Omental fat pad (tissue), 4 donors: ENCODE measurements at places on chromosomes 3 and 15.

GRCh38 chr3:132638706-132639105 lies 20.9 kb downstream of the ACAD11 start:
- no peak for DNase-seq

- peak; percentile 32 for DNase-seq
Measured at GRCh38 chr15:62306851-62307504, 141.9 kb upstream of the C2CD4B start.

DNA sequence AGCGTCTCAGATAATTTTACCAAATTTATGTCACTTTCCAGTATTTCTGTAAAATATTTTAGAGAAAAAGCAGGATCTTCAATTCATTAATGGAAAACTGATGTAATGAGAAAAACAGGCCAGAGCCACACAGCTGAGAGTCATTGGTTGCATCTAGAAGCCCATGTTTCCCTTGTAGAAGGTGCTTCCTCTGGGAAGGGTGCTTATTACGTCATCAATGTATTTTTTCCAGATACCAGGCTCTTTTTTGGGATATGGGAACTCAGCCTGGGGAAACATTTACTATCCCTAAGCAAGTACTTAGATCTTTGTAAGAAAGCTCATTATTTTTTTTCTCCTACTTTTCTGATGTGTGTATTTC lies 89.1 kb upstream of the PHLDB2 start:
- no peak for DNase-seq

DNA sequence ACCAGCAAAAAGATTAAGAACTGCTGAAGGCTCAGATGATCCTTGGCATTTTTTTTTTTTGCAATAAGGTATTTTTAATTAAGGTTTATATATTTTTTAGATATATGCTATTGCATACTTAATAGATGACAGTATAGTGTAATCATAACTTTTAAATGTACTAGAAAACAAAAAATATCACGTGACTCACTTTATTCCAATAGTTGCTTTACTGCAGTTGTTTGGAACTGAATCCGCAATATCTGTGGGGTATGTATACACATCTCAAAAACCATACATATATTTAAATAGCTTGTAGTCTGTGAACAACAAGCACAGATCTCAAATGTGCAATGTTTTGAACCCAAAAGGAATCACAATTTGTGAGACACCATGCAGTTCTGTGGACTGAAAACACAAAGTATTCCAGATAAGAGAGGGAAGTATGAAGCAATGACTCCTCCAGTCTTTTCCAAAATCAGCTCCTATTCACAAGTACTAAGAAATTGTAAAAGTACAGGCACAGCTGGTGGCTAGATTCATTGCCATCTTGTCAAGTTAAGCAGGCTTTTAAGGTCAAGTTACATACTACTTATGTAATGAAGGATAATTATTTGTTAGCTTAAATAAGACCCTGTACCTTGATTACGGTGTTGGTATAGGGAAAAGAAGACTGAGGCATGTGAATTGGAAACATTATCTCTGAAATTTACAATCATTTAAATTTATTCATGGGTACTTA lies 331.1 kb downstream of the TBC1D5 start:
- no peak for DNase-seq

- DNase-seq = no peak
Measured at GRCh38 chr3:158809642-158810041, 7.8 kb downstream of the MFSD1 start.

- peak; percentile 26 for DNase-seq
Measured at GRCh38 chr3:58414538-58415197, 19.0 kb downstream of the PDHB start.

DNA sequence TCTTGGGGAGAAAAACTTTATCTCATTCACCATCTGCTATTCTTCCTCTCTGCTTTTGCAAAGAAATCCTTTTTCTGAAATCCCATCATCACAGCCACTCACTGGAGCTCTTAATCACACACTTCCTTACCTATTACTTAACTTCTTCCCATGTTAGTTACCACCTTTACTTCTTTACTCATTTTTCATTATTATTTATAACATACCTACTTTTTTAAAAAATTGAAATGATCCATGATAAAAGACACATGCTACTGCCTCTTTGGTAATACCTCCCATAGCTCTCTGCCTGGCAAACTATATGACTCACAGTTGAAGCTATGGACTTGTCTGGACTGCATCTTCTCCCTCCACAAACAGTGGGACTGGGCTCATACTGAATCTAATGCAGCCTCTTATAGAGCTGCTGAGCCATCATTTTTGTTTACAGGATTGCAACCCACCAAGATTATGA lies 150.3 kb downstream of the TNIK start:
- no peak for DNase-seq

GRCh38 chr15:73650416-73651126 lies 17.4 kb upstream of the NPTN start:
- DNase-seq = no peak

GRCh38 chr15:85289677-85290365 lies 90.6 kb upstream of the AKAP13 start:
- DNase-seq = no peak

DNA sequence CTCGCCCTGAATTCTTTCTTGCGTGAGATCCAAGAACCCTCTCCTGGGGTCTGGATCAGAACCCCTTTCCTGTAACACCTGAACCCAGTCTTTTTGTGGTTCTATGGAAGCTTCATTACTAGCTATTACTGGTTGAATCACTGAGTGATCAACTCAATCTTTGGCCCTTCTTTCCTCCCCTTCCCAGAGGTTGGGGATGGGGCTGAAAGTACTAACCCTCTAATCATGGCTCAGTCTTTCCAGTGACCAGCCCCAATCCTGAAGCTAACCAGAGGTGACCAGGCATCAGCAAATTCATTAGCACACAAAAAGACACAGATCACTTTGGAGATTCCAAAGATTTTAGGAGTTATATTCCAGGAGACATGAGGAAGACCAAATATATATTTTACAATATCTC lies 39.5 kb downstream of the HERC1 start:
- no peak for DNase-seq

- no peak for DNase-seq
Measured at GRCh38 chr3:150697646-150698045, 6.1 kb downstream of the ERICH6 start.

GRCh38 chr15:64558460-64559179 lies 98.2 kb downstream of the ZNF609 start:
- DNase-seq = no peak

- no peak for DNase-seq
Measured at GRCh38 chr3:139443186-139443585, 33.1 kb downstream of the RBP2 start.

GRCh38 chr15:47964229-47964628 lies 156.6 kb upstream of the SLC24A5 start:
- no peak for DNase-seq
